Upper lobe of right lung (tissue), 1 donor: ENCODE measurements at places on chromosomes 2 and 18. TPM values are rescaled to one million over a fixed set of nuclear protein-coding genes. Genes with fewer than 3 reads are reported as not detected.
A peak's percentile ranks its signal among the peaks of the same experiment; 100 is the strongest.

Gene NPC1
- total RNA-seq = 143 TPM

Gene STARD6
- not detected for total RNA-seq

Gene TTC39C
- total RNA-seq = 14.8 TPM

DNA sequence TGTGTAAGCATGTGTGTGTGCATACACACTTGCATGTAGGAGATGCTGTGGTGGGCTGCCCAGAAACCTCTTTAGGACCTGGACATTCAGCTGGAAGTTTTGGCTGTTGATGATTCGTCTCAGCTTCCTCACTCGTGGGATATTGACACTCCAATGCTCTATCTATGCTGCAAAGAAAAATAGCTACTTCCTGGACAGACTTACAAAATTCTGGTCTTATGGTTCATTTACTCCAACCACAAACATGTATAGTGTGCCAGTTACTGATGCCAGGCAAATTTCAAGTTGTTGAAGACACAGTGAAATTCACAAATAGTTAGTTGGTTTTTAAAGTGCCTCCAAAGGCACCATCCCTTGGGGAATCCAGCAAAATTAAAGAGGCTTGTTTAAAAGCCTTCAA lies 882.6 kb downstream of the CPS1 start:
- no peak overlapping the region for H3K4me3 ChIP-seq
- no peak for DNase-seq
- H3K36me3 ChIP-seq = no peaks in the 10 kb centered on the region
- no peak overlapping the region for H3K27ac ChIP-seq

DNA sequence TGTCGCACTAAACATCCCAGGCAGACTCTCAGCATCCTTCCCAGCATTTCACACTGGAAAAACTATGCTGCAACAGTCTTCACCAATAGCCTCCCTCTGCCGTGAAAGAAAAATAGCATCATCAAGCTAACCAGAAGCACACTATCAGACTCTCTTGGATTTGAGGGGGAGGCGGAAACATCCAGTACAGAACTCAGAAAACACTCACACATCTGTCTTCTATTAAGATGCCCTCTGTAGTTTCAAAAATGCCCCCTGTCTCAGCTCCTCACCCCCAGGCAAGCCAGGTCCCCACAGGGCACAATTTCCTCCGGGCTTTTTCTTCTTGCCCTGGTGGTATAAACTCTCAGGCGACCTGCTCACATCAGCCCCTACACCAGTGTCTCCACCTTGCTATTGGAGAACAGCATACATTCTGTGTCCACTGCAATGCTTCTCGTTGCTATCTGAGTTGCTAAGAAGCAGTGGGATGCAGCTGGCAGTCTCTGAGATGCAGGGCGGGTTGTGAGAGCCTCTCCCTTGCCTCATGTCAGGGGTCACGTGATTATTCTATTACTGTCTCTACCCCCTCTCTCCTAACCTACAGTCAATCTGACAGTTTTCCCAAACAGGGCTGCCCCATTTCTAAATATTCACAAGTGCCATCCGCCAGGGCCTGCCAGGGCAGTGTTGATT lies 189.9 kb downstream of the INO80D start:
- no peaks in the 10 kb centered on the region for H3K4me1 ChIP-seq
- DNase-seq = no peak
- no peaks in the 10 kb centered on the region for H3K27me3 ChIP-seq

DNA sequence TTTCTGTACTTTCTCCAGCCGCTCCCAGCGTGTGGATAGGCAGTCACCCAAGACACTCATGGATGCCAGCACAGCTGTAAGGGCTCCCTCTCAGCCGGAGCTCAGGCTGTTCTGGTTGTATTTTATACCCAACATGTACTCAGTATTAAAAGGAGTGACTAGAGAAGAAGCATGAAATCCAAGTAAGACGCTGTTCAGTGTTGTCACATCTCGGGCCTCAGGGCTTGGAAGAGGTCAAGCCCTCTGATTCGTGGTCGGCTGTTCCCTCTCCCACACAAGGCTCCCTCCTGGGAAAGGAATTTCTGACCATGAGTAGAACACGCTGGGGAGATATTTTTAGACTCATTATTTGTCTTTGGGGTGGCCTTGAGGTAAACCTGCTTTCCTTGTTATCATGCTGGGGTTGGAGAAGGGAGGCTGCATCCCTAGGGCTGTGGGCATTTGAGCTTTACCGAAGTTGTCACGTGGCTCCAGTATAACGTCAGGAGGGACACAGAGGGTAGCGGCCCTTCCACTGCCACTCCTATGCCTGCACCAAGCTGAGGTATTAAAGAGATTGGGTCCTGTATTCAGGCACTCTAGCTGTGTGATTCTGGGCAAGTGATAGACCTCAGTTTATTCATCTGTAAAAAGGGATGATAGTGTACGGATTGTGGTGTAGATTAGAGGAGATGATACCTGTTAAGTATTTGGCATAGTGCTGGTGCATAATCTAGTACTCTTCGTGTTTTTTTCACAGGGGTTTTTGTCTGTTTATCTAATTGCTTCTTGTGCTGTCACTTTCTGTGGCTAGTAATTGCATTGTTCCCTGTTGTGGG lies 34.1 kb downstream of the HK2 start:
- peak; percentile 68 for DNase-seq
- no peaks in the 10 kb centered on the region for H3K36me3 ChIP-seq
- H3K27me3 ChIP-seq = no peaks in the 10 kb centered on the region
- H3K4me1 ChIP-seq = peaks cover 52% of the 10 kb centered on the region

GRCh38 chr2:230666885-230667712 lies 45.5 kb upstream of the CAB39 start:
- H3K27me3 ChIP-seq = no peaks in the 10 kb centered on the region
- peak overlapping the region; percentile 47 for H3K27ac ChIP-seq
- H3K4me1 ChIP-seq = peaks cover 33% of the 10 kb centered on the region
- H3K4me3 ChIP-seq = no peak overlapping the region

- no peak for DNase-seq
- H3K27me3 ChIP-seq = no peaks in the 10 kb centered on the region
- no peaks in the 10 kb centered on the region for H3K4me1 ChIP-seq
These were observed 451.4 kb downstream of the PID1 start for GRCh38 chr2:228819701-228820100.
